Stimulated activated CD4-positive, alpha-beta T cell treated with anti-CD3 and anti-CD28 coated beads, Interleukin-1b, Interleukin-23, amount 100 ng/mL, for 24 hours (primary cell): ENCODE measurements at places on chromosomes 3 and 15.

DNA sequence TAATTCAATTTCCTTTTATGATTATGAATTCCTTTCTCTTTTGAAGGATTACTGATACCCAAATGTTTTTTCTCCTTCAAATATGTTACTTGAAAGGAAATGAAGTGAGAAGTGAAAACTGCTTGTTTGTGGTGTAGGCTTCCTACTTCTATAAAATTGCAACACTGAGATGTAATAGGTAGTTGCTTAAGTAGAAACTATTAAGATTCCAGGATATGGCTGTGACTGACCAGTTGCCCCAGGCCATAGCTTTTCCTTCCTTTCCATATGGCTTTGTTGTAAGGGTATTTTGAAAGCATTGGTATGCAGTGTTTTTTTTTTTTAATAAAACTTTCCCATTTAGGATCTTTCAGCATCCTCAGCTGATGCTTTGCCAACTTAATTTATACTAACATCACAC, 28.5 kb downstream of the DNAJC13 start:
- DNase-seq = no peak

- DNase-seq = no peak
Observed at GRCh38 chr3:64316971-64317370, 91.7 kb upstream of the PRICKLE2 start.

- DNase-seq = no peak
Observed at GRCh38 chr3:25855266-25855784, 65.4 kb downstream of the OXSM start.

DNA sequence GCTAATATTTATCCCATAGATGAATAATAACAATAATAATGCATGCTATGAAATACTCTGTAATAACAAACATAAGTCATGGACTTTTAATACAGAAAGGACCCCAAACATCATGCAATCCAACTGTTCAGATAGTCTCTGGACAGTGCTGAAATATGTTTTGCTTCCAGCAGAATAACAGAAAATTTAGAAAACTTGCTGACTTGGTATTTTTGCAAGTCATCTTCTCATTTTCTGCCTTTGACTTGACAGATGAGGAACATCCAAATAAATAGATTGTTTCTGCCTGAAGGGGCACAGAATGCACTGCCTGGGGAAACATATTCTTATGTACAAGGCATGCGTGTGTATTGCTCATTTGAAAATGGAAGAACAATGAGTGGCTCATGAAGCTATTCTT, 442.4 kb upstream of the GRM7 start:
- DNase-seq = no peak

DNA sequence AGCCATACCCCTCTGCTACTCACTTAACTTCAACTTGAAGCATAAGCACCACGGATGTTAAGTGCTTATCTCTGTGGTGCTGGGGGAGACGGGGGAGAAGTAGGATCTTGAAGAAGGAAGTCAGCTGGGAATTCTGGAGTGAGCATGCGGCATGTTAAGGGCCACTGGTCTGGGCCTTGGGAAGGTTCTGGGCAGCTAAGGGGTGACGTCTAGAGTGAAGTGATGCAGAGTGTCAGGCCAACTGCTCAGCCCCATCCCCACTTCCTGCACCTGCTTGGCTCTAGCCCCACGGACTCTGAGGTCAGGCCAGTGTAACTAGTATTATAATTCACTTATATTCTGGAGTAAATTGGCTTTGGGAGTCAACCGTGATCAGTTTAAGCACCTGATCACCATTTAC, 228.6 kb downstream of the FMN1 start:
- DNase-seq = no peak

DNA sequence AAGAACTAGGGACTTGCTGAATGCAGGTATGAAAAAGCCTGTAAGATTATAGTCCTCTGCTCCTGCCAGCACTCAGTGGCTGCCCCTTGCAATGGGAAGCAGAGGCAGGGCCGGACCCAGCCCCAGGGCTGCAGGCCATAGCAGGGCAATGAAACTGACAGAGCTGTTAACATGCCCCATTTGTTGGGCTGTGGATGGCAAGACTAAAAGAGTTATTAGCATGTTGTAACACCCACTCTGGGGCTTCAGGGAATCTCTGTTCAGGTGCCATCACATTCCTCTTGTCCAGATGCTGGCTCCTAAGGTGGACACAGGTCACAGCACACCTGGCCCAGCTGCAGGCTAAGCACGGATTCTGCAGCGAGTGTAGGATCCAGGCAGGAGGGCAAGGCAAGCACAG, 7.4 kb upstream of the OR5H2 start:
- DNase-seq = no peak

DNA sequence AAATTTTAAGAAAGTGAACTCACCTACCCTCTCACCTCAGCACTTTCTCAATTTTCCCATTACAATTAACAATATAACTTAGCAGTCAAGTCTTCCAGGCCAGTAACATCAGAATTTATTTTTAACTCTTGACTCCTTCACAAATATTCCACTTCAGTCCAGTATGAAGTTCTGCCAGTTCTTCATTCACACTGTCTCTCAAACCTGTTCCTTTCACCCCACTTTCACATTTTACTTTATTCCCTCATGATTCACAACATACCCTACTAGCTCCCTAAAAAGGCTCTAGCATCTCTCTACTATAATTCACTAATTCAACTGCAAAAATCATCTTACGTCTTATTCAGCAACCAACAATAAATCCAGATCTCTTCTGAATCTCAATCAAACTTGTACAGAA, 3.8 kb downstream of the GSK3B start:
- no peak for DNase-seq

GRCh38 chr15:31407851-31408250, 81.2 kb downstream of the KLF13 start:
- DNase-seq = no peak

GRCh38 chr15:69810431-69811354, 287.0 kb downstream of the TLE3 start:
- no peak for DNase-seq

GRCh38 chr3:109825971-109826810, 488.8 kb upstream of the DPPA4 start:
- DNase-seq = no peak

GRCh38 chr3:66394019-66394752, 106.6 kb downstream of the LRIG1 start:
- no peak for DNase-seq

GRCh38 chr15:91988655-91989054, 135.1 kb downstream of the SLCO3A1 start:
- DNase-seq = no peak

GRCh38 chr15:75456710-75457109, 5.2 kb upstream of the SIN3A start:
- no peak for DNase-seq

DNA sequence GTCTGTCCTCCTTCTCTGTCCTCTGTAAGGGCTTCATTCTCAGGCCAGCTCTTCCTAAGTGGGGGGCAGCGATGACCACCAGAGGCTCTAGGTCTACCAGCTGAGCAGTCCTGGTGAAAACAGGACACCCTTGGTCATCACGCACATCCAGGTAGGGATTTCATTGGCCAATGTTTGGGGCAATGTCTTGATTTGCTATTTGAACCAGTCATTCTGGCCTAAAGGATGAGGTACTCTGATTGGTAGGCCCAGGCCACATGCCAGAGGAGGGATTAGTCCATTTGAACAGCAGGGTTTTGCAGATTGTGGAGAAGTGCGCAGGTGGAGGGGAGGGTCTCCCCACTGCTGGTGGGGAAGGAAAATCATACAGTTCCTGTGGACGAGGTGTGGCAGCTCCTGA, 57.3 kb downstream of the PLXNA1 start:
- no peak for DNase-seq
